ENCODE measurements at places on chromosomes 3 and 15.

DNA sequence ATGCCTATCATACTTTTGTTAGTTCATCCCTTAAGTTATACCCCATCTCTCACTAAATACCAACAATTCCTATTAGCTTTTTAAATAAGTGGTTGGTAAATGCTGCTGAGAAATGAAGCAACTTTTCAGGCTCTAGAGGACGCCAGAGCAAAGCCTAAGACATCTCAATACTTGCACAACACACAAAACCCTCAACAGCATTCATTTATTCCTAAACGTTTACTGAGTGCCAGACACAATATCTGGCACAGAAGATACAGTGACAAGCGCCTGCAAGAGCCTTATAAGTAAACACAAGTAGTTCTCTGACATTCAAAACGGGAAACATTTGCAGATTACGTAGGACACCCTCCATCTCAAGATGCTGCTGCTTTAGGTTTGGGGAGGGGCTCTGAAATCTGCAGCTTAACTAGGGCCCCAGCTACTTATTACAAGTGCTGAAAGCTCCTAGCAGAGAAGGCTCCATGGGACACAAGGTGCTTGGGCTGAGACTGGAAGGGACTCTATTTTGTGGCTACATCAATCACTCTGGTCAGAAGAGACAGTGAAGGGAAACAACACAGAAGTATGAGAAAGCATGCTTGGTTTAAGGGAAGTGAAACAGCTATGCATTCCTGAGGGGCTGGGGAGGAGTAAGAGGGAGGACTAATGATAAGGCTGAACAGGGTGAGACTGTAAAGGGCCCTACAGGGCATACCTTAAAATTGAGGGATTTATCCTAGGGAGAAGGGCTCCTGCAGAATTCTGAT lies 311.3 kb downstream of the PLCL2 start:
- DNase-seq, result no peak

DNA sequence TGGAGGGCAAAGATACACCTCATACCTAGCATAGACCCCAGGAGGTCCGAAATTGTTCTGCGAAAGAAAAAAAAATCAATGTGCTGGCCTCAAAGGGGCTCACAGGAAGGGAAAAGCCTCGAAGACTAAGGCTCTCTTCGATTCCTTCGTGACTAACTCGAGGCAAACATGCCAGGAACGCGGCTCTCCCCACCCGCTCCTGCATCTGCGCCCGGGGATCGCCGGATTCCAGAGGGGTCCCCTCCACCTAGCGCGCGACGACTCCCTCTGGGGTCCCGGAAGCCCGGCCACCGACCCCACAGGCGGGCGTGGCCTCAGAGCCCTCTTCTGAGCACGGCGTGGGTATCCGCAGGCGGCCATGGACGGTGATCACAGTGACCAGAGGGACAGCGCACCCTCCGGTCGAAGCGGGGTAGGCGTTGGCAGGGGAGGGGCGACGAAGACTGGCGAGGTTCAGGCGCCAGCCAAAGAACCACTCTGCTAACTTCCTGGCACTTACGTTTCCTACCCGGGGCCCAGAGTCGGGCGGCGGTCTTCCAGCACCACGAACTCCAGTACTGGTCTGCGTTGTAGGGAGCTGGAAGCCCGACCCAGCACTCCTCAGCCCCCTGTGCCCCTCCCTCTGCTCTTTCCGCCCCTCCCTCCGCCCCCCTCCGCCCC lies 515 bp upstream of the EIF3J start:
- DNase-seq, result peak; percentile 86

GRCh38 chr15:37536967-37537605 lies 397.4 kb upstream of the TMCO5A start:
- DNase-seq, result no peak

- DNase-seq, result no peak
Observed at GRCh38 chr3:73405853-73406252, 218.9 kb downstream of the PDZRN3 start.

- peak; percentile 84 for DNase-seq
Observed at GRCh38 chr15:64460206-64460723, at the start of gene ZNF609. ZNF609 (plus strand) TSS chr15:64460578; CDS start chr15:64499420, 38,842 bp downstream.

- DNase-seq, result no peak
Observed at GRCh38 chr3:28243424-28244106, 2.1 kb downstream of the CMC1 start.

DNA sequence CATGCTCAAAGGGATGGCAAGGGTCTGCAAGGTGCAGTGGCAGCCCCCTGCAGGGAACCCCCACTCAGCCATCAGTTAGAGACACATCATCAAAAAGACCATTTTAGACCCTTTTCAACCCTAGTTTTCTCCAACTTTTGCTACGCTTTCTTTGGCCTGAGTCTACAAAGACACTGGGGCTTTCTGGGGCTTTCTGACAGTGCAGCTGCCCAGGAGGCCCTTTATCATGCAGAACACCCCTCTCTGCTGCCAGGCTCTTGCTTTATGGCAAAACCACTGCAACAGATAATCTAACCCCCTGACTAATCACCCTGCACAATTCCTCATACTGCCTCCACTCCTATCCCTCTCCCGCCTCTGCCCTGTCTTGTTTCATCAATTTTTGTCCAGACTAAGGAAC lies 2.4 kb downstream of the NMNAT3 start:
- no peak for DNase-seq

- no peak for DNase-seq
Observed at GRCh38 chr15:69311319-69311721, 12.6 kb downstream of the PAQR5 start.

DNA sequence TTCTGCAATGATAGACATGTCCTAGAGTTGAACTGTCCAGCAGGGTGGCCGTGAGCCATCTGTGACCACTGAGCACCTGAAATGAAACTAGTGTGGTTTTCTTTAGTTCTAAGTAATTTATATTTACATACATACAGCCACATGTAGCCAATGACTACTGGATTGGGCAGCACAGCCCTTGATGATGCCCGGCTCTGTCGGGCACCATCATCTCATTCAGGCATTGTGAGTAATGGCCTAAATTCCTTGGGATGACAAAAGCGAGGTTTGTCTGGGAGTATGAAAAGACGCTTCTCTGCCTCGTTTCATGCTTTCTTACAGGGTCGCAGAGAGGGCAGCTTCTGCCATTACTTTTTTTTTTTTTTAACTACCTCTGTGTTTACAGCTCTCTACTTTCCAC lies 251.9 kb upstream of the HES1 start:
- DNase-seq, result no peak

- DNase-seq, result no peak
Observed at GRCh38 chr3:78941587-78941986, 826.2 kb downstream of the ROBO1 start.

GRCh38 chr3:107765524-107765923 lies 242.8 kb downstream of the BBX start:
- no peak for DNase-seq

DNA sequence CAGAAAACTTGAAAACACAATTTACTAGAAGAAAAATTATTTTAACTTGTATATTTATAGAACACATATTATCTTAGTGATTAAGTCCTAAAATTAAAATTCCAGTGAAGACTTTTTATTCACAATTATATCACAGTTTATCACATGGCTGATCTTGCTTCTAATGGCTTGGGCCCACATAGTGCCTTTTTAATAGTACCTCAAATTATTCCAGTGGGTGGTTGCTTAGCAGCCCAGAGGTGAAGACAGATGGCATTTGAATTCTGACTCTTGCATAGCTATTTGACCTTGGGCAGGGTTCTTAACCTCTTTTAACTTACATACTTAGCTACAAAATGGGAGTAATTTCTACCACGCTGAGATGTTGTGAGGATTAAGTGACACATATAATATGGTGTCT lies 214.7 kb upstream of the SGO1 start:
- DNase-seq, result no peak

DNA sequence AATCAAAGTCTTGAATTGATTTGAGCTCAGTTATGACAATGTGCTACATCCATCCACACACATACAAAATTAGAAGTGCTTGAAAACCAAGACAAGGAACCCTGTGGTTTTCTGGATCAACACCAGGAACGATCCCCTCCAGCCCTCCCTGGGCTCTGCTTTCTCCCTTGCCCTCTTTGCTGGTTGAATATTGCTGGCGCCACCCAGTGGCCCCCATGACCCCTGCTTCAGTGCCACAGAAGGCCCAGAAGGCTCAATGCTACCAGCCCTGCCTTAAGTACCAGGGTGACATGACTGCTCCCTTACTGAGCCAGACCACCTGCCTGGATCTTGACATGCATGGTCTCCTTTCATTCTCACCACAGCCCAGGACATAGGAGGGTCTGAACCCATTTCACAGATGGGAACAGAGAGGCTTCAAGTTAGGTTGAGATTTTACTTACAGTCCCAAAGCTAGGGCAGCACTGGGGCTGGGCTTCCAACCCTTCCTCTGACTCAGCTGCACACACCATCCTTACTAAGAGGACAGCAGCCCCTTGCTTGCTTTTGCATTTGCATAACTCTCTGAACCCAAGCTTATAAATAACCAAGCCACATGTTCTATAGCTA lies 15.0 kb downstream of the IL12A start:
- DNase-seq, result peak; percentile 22
